Stimulated activated CD4-positive, alpha-beta T cell treated with anti-CD3 and anti-CD28 coated beads, Interleukin-12 subunit alpha, Interleukin-12 subunit beta, amount 100 ng/mL, for 4 hours (primary cell): ENCODE measurements at places on chromosomes 16 and 17.

DNA sequence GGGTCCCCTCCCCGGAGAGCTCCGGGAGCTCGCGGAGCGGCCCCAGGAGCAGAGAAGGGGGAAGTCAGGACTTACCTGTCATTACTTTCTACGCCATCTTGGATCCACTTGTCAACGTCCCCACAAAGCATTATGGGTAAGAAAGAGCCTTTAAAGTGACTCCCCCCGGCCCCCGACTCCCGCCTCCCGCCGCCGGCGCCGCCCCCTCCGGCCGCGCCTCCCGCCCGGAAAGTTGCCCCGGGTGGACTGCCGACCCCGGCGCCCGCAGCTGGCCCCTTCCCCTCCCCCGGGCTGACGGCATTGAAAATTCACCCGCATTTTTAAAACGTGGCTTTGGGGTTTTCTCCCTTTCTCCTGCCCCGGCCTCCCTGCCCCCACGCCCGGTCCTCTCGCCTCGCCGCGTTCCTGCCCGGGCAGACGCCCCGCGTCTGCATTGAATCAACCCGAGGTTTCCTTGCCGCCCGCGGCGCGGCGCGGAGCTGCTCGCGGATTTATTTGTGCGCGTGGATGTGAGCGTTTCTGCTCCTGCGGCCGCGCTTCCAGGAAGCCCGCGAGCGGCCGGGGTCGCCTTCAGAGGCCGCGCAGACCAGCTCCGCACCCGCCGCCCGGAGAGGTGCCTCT, at the start of gene HELZ:
Gene HELZ (minus strand): TSS at position 124 of the 621 bp plus-strand sequence. CDS start 26,392 bp downstream, outside the sequence.
- DNase-seq, result peak; percentile 66

- no peak for DNase-seq
Observed at GRCh38 chr16:83245061-83245460, 562.7 kb upstream of the HSBP1 start.

- no peak for DNase-seq
Observed at GRCh38 chr17:39812466-39812865, 51.6 kb downstream of the IKZF3 start.

- no peak for DNase-seq
Observed at GRCh38 chr16:14499110-14499509, 130.9 kb downstream of the PARN start.

DNA sequence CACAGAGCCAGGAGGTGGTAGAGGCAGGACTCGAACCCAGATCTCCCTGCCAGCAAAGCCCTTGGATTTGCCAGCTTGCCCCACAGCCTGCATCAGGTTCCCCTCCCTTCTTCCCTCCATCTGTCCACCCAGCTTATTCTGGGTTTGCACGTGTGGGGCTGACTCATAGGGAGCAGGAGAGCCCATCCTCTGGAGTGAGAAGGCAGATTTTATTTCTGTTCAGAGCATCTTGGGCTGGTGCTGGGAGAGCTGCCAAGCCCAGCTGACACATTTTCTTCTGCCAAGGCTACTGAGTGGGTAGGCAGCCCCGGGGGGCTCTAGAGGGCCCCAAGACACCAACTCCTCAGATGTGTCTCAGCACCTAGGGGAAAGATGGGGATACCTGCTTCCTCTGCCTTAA, 106.3 kb upstream of the CRHR1 start:
- DNase-seq, result no peak

- DNase-seq, result no peak
Observed at GRCh38 chr17:34997355-34997862, 17.1 kb downstream of the LIG3 start.

DNA sequence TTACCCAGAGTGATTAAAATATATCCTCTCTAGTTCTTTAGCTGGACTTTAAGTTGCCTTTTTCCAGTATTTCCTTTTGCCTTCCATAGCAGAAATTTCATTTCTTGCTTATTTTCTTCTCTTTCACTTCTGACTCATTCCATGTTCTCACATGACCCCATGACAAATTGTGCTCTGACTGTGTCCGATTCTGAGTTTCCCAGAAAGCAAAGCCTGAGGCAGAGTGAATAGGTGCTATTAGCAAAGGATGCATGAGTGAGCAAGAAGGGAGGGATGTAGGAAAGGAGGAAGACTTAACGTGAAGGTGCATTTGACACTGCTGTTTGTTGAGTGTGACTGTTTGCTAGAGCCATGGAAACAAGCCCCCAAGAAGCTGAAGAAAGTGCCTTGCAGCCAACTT, 82.6 kb upstream of the CNTNAP4 start:
- no peak for DNase-seq

- DNase-seq, result no peak
Observed at GRCh38 chr16:16817196-16817595, 438.3 kb downstream of the NPIPA7 start.

- no peak for DNase-seq
Observed at GRCh38 chr17:45170931-45171337, 9.3 kb downstream of the HEXIM2 start.

DNA sequence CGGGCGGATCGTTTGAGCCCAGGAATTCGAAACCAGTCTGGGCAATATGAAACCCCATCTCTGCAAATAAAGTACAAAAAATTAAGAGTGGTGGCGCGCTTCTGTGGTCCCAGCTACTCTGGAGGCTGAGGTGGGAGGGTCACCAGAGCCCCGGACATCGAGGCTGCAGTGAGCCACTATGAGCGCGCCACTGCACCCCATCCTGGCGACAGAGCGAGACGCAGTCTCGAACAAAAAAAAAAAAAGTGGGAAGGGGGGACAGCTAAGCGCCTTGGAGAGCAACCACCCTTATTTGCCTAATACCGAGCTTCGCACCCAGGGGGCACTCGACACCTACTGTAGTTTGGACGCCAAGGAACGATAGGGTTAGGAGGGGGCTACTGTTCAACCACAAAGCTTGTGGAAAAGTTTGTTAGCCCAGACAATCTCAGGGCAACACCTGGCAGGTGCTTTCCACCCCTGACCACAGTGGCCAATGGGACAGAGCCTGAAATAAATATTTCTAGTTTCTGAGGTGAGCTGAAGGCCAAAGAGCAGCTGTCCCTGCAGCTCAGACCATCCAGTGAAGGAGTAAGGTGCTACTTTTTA, 847 bp upstream of the PSMC3IP start:
- DNase-seq, result peak; percentile 70

GRCh38 chr17:5644065-5644464, 59.8 kb upstream of the NLRP1 start:
- DNase-seq, result no peak

- DNase-seq, result no peak
Observed at GRCh38 chr17:50088952-50089825, 6.0 kb upstream of the PDK2 start.

GRCh38 chr17:73971127-73971526, 232.4 kb upstream of the RPL38 start:
- DNase-seq, result no peak

GRCh38 chr16:9249534-9249933, 158.1 kb downstream of the HAPSTR1 start:
- no peak for DNase-seq

- no peak for DNase-seq
Observed at GRCh38 chr16:69371564-69371963, 14.2 kb downstream of the TERF2 start.

GRCh38 chr17:76051561-76051960, 20.8 kb downstream of the SRP68 start:
- no peak for DNase-seq

- DNase-seq, result no peak
Observed at GRCh38 chr17:10716218-10716617, 13.6 kb downstream of the TMEM220 start.

DNA sequence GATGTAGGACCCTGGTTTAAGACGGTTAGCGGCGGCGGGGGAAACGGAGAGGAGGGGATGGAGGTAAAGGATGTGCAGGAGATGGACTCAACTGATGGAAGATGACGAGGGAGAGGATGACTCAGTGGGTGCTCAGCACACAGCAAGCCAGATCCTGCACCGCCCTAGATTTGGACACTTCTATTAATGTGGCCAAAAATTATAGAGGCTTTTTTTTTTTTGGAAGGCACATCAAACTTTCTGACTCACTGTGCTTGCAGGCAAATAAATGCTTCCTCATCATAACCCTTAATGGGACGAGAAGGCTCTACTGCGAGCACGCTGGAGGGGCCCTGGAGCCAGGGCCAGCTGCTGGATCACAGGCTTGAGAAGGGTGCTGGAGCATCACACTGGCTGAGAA, 36.0 kb downstream of the RTN4RL1 start:
- no peak for DNase-seq

- no peak for DNase-seq
Observed at GRCh38 chr17:78991906-78992532, 12.3 kb upstream of the LGALS3BP start.

DNA sequence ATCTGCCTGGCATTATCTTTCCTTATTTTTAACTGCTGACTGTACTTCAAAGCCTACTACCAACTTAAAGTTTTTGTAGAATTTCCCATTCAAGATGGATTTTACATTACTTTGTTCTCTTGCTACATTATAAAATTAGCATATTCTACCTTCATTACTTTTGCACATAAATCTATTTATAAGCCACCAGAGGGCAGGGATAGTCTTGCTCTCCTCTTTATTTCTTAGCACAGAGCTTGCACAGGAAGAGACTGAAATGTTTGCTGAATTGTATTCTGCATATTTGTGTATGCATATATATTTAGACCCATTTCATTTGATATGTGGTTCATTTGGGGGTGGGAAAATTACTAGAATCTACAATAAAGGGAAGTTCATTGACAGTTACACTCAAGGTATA, 108.0 kb downstream of the SKAP1 start:
- DNase-seq, result no peak

DNA sequence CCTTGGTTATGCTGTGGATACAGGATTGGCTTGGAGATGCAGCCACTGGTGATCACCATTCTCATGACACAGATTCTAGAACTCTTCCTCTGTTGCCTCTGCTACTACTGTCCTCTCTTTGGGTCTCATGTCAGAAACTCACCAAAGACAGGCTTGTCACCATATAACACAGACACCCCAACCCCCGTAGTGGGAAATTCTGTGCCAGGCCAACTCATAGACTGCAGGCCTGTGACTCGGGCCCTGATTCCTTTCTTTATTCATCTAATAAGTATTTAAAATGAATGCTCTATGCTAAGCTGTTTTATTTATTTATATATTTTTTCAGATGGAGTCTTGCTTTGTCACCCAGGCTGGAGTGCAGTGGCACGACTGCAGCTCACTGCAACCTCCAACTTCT, 9.5 kb downstream of the CYB5D2 start:
- DNase-seq, result no peak

DNA sequence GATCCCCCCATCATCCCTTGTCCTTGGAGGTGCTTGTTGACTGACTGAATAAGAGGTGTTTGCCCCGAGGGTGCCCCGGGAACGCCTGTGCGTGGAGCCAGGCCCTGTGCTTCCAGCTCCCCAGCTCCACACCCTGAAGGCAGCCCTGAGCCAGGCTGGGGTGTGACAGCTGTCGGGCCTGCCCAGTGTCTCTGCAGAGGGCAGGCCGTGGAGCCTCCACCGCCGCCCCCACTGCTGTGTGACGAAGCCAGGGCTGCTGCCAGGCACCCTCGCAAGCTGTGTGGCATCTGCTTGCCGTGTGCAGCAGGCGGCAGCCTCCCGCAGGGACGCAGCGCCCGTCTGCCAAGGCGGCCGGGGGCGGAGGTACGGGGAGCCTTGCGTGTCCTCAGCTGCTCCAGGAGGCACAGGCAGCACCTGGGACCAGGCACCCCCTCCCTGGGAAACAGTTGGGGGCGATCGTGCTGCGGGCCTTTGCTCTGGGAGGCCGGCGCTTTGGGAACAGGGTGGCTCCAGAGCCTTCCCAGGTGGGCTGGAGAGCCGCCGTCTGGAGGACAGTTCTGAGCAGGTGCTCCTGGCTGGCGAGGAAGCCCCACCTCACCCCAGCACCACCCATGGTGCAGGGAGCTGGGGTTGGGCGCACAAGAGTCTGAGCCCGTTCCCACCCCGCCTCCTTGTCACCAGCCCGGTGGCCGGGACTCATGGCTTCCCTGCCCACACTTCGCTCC, 26.6 kb downstream of the GSE1 start:
- DNase-seq, result no peak

GRCh38 chr16:67723911-67724305, 4.8 kb upstream of the GFOD2 start:
- DNase-seq, result no peak

- DNase-seq, result no peak
Observed at GRCh38 chr17:82396601-82397435, 21.3 kb upstream of the HEXD start.

GRCh38 chr16:85989863-85990643, 91.1 kb downstream of the IRF8 start:
- DNase-seq, result no peak

- DNase-seq, result no peak
Observed at GRCh38 chr16:86363836-86364618, 146.3 kb upstream of the FOXF1 start.

DNA sequence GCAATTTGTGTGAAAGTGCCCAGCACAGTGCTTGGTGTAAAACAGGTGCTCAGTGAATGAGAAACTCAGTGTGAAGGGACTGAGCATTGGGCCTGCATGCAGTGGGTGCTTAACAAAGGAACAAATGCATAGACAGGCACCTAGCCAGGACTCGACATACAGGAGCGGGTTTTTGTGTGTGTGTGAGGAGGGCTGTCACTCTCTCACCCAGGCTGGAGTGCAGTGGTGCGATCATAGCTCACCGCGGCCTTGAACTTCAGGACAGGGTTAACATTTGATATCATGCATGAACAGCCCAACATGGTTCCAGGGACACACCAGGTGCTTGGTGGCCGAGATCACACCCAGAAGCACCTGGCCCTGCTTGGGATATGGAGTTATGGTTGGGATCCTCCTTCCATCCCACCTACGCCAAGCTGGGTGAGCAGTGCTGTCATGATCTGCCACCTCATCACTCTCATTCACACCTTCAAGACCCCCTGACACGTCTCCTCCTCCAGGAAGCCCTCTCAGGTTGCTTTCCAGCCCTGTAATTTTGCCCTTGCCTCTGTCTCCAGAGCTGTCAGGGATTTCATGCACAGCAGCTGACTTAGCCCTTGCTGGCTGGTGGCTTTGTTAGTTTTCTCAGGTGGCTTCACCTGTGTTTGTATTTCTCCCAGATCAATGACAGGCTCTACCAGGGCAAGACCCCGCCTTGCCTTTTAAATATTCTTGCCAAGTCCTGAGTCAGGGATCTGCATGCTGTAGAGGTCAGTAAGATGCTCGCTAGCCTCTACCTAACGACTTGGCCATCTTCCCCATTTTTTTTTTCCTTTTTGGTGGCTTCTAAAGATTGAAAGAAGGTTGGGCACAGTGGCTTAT, 66.4 kb downstream of the OR1D5 start:
- DNase-seq, result no peak

- no peak for DNase-seq
Observed at GRCh38 chr16:23960081-23960885, 124.5 kb downstream of the PRKCB start.

- DNase-seq, result no peak
Observed at GRCh38 chr17:61189968-61190367, 209.7 kb upstream of the TBX2 start.

DNA sequence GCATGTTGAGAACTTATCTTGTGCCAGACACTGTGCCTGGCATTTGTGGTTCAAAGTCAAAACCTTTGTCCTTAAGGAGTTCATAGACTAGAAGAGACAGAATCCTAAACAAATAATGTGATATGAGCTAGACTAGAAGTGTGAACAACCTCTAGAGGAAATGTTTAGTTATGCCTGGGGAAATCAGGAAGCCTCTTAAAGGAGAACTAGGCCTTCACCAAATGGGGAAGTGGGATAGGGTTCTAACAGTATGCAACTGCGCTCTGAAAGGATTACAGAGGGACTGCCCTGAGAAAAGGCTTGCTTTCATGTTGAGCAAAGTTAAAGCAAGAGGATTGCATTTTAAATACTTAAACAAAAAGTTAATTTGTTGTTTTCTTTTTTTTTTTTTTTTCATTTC, 4.9 kb downstream of the RUNDC1 start:
- no peak for DNase-seq
